ENCODE measurements at places on chromosomes 6 and 20. TPM values are rescaled to one million over a fixed set of nuclear protein-coding genes. Genes with fewer than 3 reads are reported as not detected.

GRCh38 chr6:86331265-86331840 is 606.0 kb upstream of the HTR1E start:
- no peak for DNase-seq

DNA sequence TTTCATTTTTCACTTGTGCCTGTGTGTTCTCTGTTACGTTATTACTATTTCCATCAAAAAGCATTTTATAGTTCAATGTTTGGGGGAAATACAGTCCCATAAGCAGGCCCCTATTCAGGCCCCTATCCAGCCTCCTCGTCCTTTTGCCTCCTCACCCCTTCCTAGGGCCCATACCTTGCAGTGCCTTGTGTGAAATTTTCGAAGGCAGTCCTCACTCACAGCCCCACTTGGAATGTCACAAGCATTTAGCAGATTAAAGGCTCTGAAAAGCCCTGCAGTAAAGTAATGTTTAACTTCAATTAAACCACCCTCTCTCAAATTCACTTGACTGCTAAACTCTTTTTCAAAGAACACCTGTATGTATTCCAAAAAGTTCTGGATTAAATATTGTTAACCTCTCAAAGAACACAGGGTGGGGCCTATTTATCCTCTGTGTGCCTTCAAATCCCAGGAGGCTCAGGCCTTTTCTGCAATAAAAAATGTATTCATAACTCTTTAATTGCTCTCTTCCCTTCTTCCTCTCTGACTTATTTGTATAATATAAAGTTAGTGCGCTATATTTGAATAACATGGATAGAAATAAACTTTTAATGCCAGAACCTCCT is 202.5 kb downstream of the FOXA2 start:
- no peak for DNase-seq

- no peak for DNase-seq
Observed at GRCh38 chr6:90621581-90621980, 34.7 kb upstream of the MAP3K7 start.

DNA sequence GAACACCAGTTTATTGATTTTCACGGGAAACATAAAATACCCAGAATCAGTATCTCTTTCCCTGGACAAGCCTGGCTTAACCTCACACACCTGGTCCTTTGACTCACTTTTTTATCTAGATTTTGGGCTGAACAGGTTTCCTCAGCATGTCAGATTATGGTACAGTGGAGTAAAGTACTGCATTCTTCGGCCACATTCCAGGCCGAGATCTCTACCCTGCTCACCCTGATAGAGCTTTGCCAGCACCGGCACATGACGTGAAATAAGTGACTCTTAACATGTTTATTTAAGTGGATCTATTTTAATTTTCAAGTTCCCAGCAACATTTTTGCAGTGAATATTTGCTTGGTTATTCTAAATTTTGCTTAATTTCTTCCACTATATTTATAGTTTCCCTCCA is 79.0 kb upstream of the POPDC3 start:
- DNase-seq: no peak

GRCh38 chr6:152380351-152380767 is 256.8 kb downstream of the SYNE1 start:
- DNase-seq: no peak

DNA sequence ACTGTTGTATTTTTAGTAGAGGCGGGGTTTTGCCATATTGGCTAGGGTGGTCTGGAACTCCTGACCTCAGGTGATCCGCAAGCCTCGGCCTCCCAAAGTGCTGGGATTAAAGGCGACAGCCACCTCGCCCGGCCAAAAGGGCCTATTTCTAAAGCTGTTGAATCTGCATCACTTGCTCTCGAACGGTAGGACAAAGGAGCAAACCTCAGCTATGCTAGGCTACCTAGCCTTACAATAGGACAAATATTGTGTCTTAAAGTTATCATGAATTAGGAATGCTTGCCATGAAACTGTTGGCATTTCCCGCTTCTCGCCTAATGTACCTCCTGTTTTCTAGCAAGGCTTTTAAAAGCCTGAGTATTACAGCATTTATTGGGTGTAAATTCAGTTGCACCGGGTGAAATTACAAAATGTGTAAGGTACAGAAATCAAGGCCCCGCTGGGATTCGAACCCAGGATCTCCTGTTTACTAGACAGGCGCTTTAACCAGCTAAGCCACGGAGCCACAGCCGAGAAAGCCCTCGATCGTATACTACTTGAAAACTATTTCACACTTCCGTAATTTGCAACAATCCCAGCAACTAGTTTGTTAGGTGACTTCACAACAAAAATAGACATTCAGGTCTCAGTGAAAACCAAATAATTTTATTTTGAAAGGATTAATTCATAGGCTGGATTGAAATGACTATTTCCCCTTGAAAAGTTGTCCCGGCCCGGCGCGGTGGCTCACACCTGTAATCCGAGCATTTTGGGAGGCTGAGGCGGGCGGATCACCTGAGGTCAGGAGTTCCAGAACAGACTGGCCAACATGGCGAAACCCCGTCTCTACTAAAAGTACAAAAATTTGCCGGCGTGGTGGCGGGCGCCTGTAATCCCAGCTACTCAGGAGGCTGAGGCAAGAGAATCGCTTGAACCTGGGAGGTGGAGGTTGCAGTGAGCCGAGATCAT is 211.6 kb upstream of the ZNF184 start:
- DNase-seq: peak; percentile 82

- DNase-seq: no peak
Observed at GRCh38 chr6:151551223-151551857, 57.5 kb downstream of the CCDC170 start.

GRCh38 chr20:60271597-60271996 is 313.4 kb downstream of the CDH26 start:
- DNase-seq: no peak

GRCh38 chr6:15327271-15327670 is 81.4 kb downstream of the JARID2 start:
- DNase-seq: peak; percentile 73

DNA sequence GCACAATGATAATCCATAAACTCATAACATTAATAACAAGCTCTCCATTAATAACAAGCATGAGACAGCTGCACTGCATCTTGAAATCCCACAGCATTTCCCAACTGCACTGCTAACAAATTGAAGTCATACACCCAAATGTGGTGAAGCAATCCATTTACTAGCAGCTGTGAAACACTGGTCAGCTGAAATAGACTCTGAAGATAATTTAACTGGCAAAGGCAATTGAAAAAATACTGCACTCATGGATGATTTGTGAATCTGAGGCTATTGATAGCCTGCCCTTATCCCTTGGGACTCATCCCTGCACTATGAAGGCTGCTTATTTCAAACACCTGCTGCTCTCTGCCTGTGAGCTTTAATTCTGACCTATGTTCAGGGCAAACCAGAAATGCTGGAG is 49.1 kb upstream of the PLCB1 start:
- no peak for DNase-seq

GRCh38 chr6:122702841-122703240 is 76.7 kb upstream of the FABP7 start:
- DNase-seq: no peak

DNA sequence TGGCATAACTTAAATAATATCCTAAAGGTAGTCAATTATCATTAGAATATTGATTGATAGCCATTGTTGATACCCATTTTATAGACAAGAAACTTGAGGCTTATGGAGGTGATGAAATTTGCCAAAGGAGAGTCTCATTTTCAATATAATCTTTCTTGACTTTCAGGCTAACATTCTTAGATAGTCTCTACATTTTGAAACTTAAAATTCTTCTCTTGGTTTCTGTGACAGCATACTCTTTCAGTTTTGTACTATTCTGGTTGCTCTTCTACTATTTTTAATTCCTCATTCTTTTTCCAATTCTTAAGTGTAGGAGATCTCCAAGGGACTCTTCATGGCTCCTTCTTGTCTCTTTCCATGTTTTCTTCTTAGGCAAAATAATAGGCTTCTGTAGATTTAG is 3.7 kb upstream of the SH3BGRL2 start:
- DNase-seq: no peak

- DNase-seq: no peak
Observed at GRCh38 chr6:142927271-142927580, 17.8 kb downstream of the HIVEP2 start.

DNA sequence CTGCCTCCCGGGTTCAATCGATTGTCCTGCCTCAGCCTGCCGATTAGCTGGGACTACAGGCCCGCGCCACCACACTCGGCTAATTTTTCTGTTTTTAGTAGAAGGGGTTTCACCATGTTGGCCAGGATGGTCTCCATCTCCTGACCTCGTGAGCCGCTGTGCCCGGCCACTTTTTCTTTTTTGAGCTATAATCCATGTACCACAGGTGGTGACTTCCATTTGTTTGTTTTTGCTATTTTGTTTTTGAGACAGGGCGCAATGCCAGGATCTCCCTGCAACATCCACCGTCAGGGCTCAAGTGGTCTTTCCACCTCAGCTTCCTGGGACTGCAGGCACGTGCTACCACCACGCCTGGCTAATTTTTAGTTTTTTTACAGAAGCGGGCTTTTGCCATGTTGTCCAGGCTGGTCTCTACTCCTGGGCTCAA is 8.5 kb downstream of the HSPA1B start:
- no peak for DNase-seq

DNA sequence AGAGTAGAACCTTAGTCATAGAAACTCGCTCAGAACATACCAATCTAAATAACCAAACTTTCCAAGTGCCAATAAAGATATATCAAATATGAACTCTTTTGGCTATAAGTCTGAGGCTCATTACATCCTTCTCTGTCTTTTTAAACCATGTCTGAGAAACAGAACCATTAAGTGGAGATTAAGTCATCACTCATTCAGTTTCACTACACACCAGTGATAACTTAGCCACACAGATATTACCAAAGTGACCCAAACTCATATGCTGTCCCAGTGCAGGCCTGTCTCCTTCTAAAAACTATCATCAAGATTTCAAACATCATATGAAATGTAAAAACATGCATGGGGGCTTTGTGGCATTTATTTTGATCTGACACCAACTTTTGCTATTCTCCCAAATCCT is 12.0 kb downstream of the GCLC start:
- no peak for DNase-seq

DNA sequence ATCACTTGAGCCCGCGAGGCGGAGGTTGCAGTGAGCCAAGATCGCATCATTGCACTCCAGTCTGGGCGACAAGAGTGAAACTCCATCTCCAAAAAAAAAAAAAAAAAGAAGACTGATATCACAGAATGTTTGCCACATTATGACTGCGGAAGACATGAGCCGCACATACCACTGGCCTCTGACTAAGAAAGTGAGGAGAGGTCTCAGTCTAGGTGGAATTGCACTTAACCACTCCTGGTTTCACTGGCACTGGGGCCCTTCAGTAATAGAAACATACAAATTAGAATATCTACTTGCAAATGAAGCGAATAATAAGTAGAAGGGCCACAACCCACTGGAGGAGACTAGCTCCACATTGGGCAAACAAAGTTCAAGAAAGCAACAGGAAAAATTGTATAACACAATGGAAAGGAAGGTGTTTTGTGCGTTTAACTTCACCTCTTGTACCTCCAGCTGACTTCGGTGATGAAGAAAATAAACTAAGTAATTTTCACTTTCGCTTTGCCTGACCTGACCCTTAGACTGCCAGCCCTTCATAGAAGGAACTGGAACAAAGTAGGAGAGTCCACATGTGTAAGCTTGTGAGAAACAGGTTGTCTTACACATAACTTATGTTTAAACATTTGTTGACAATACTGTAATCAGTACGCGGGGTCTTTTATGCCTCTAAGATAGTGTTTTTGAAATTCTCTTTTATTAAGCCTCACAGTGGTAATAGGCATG is 147.5 kb upstream of the TSHZ2 start:
- peak; percentile 9 for DNase-seq

MOG gene
- not detected for total RNA-seq

WFDC10B gene
- total RNA-seq: not detected

ULBP3 gene
- 0.46 TPM for total RNA-seq

TSPYL1 gene
- 37.5 TPM for total RNA-seq

ANKRD66 gene
- not detected for total RNA-seq

CLIC5 gene
- total RNA-seq: 3.7 TPM

SLC44A4 gene
- 0.27 TPM for total RNA-seq

SOBP gene
- total RNA-seq: 0.23 TPM

FAM209B gene
- not detected for total RNA-seq

TUBE1 gene
- total RNA-seq: 41.8 TPM

COL21A1 gene
- not detected for total RNA-seq
